Activated gamma-delta T cell (primary cell): ENCODE measurements at places on chromosomes 2 and 18.

GRCh38 chr2:100900156-100900795 is 80.3 kb downstream of the NPAS2 start:
- DNase-seq, result no peak

GRCh38 chr18:13804305-13804704 is 19.6 kb upstream of the MC5R start:
- DNase-seq, result no peak

GRCh38 chr2:8986327-8986976 is 17.0 kb downstream of the MBOAT2 start:
- no peak for DNase-seq

DNA sequence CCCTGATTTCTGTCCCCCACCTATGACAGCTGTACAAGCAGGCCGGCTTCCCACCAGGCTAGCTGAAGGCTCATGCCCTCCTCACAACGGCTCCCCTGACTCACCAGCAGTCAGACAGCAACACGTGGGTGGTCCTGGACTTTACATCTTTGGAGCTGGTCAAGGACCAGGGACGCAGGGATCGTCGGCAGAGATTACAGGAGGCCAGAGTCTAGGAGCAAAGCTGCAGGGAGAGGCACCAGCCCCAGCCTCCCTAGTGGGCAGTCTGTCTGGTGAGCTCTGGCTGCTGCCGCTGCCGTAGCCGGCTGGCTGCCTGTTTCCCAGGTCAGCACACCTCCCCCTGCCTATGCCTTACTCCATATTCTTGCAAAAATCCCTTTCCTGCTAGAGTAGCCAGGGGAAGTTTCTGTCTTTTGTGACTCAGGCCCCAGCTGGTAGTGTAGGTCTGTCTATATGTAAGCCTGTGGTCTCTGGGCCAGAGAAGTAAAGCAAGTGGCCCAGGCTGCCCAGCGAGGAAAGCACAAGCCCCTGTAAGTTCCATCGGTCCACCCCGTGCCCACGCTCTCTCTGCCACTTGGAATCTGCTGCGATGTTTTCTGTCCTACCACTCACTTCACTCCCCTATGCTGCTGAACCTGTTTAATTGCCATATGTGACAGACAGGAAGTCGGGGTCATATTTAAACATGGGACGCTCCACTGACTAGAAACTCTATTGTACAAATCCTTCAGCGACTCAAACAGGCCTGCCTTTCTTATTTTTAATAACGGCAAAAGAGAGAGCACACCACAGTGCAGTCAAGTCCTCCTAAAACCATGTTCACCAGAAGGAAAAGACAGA is 2.4 kb upstream of the ARHGEF4 start:
- no peak for DNase-seq

- DNase-seq, result no peak
These were observed 93.1 kb downstream of the PIK3C3 start for GRCh38 chr18:42048158-42048557.

DNA sequence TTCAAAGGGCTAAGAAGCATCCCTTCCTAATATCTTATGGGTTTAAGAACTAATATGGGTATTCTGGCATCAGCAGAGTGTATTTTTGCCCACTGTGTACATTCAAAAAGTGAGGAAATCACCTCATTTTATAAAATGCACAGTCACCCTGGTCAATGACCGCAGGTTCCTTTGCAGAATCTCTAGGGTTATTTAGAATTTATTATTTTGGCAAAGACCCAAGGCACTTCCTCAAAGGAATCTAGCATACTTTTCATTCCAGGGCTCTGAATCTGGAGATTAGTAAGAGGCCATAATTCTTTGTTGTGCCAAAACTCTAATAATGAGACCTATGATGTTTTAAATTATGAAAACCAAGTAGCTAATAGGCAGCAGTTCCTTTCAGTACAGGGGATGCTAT is 27.2 kb upstream of the CDH2 start:
- DNase-seq, result no peak

DNA sequence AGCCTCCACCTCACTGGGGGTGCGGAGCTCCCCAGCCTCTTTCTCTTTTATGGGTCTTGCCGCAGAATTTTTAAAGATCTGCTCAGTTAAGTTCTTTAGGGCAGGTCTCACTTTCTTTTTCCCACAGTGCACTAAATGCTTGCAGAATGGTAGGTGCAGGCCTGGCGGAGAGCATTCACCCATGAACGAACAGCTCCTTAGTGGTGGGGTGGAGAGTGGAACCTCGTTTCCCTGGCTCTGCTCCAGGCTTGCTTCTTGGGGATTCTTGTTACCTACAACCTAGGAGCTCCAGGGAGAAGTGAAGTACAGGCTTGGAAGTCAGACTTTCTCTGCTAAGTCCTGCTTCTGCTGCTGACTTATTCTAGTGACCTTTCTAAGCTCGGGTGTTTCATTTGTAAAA is 70.3 kb upstream of the PXDN start:
- no peak for DNase-seq

DNA sequence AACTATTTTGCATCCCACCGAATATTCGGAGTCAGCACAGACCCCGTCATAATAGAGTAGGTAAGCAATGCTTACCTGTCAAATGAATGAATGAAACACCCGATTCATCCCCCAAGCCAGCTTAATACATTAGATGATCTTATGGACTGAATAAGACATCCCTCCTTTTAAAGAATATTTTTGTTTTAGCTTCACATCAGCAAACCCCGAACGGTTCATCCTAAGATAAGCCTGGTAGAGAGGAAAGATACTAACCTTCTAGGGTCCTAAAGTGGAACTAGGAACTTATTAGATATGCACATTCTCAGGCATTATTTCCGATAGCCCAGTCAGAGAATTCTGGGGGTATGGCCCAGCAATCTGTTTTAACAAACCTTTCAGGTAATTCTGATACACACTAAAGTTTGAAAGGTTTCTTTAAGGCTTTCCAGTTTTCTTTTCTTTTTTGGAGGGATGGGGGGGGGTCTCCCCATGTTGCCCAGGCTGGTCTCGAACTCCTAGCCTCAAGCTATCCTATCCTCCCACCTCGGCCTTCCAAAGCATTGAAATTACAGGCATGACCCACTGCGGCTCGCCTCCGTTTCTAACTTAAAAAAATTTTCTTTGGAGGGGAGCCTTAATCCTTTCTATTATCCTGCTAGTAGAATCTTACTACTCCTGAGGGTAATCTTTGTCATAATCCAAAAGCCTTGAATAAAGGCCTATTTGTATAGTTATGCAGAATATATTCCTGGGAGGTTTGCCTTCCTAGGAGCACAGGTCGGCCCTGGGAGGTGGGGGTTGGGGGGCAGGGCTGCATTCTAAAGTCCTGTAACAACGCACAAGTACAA is 1.0 kb upstream of the ACTR3 start:
- DNase-seq, result no peak

DNA sequence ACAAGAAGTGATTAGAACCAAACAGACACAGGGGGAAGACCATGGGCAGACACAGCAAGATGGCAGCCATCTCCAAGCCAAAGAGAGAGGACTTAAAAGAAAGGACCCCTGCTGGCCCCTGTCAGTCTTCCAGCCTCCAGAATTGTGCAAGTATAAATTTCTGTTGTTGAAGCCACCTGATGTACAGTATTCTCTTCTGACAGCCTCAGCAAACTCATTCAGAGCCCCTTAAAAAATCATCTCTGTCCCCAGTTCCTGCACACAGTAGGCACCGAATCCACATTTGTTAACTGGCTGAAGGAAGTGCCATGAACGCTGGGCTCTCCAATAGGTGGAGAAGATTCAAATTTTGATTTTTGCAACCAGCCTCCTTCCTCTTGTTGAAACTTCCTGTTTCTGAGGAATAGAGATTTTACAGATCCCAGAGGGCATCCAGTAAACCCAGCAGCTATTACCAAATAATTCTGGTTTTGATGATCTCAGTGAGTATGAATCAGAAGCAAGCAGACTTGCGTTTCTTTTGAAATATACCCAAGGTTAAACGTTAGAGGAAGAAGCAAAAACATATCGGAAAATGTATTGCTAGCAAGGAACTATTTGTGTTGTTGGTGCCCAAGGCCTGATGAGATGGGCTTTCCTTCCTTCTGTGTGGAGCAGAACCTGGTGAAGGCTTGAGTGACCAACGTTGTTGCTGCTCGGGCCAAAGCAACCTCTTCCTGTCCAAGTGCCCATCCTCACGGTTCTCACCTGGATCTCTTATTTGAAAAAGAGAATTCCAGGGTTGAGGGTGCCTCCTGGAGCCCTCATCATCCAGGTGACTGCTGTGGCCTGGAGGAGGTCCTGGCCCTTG is 47.7 kb upstream of the PLB1 start:
- DNase-seq, result no peak

- no peak for DNase-seq
These were observed 19.6 kb upstream of the NDUFV2 start for GRCh38 chr18:9082711-9083510.

GRCh38 chr18:37516361-37516853 is 49.2 kb downstream of the CELF4 start:
- DNase-seq, result no peak

- DNase-seq, result no peak
These were observed 23.6 kb upstream of the NEB start for GRCh38 chr2:151757861-151758260.

- no peak for DNase-seq
These were observed 410.0 kb upstream of the TNP1 start for GRCh38 chr2:217269701-217270484.

GRCh38 chr18:63578357-63578958 is 8.7 kb upstream of the SERPINB13 start:
- DNase-seq, result no peak

DNA sequence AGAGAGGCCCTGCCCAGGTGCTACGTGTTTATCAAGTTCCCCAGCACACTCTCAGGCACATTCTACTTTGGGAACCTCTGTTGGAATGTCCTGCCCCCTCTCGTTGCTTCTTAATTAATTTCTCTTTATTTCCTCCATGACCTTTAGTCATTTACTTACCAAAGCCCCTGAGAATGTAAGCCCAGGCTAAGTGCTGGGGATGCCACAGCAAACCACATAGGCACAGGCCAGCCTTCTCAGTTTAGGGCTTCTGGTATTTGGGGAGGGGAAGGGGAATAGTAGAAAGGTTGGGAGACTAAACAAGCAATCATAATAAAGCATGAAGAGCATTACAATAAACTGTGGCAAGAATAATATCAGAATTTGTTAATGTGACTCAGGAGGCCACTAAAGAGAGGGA is 85.7 kb downstream of the EVA1A start:
- DNase-seq, result no peak

- no peak for DNase-seq
These were observed 162.6 kb upstream of the SIX3 start for GRCh38 chr2:44778671-44779476.

GRCh38 chr2:12300019-12300602 is 416.6 kb upstream of the TRIB2 start:
- DNase-seq, result no peak

GRCh38 chr2:3406501-3406900 is 27.0 kb downstream of the TRAPPC12 start:
- no peak for DNase-seq

GRCh38 chr2:8488001-8488738 is 193.7 kb upstream of the ID2 start:
- DNase-seq, result no peak

DNA sequence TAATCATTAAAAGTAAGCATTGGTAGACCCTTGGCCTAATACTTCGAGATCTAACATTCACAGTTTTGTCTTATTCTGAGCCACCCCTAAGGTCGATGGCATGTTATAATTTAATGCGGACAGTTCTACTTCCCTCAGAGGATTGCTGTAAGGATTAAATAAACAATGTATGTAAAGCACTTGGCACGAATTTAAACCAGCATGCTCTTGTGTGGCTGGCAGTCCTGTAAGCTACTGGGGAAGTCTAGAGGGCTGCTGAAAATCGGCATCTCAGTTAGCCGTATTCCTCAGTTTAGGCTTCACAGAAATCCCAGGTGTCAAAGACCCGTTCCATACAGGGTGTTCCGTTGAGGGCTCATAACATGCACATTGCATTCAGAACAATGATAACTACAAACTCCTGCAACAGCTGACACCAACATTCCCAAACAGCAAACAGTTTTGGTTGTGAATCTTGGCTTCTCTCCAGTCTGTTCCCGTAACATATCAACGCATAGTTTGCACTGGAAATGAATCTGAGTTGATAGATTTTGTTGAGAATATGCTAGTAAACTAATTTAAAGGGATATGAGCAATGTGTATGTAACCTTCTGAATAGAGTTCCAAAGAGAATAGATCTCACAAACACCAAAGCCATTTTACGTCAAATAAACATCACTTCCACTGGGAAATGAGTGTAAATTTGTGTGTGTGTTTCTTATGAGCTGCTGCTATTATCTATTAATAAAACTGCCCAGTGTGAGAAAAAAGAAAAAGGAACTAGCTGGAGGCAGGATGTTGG is 52.2 kb upstream of the ACKR3 start:
- no peak for DNase-seq

DNA sequence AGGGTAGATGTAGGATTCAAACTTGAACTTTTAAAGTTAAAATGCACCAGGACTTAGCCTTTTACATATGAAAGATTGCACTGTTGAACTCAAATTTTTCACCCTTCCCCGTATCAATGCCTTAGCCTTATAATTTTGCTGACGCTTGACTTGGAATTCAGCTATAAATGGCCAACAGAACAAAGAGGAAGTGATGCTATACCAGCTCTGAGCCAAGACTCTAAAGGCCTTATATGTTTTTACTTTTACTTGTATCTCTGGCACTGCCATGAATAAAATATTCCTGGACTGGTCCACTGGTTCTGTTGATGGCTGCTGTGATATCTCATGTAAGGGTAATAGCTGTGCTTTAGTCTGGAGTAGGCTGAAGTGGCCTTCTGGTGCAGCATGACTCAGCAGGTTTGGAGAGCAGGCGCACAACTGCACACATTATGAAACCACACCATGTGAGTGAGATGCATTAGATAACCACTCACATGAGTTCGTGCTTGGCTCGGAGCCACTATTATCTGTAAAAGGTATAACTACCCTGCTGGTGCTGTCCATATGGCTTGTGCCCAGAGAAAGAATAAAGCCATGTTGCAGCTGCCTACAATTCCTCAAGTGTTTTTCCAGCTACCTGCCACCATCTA is 8.4 kb upstream of the IER3IP1 start:
- DNase-seq, result no peak

DNA sequence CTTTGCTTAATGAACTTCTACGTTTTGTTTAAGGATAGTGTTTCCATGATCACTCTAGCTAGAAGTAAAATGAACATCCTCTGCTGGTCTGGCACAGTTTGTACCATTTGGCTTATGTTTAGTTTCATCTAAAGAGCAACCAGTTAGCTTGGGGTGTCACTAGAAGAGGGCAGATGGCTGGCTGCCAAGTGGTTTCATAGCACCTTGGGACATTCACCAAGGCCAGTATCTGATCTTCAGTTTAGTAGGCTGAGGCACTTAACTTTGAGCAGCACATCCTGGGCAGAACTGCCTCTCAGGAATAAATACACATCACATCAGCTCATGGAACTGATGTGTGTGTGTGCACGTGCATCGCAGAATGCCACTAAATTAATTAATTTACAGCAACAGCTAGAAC is 68.4 kb downstream of the NXPH2 start:
- DNase-seq, result no peak

DNA sequence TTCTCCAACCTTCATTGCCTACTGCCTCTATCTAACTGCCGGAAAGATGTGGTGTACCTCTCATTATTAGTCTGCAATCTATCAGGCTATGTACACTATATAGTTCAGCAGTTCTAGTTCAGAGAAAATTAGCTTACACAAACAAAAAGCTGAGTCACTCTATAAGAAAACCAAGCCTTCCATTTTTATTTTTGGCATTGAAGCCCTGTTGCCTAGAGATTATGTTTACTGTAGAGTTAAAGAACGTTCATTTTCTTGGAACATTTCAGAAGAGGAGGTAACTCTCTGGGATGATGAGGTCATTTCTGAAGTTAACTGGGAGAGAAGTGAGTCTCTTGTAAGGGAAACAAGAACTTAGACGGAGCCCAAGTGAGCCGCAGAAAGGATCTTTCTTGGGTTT is 133.5 kb downstream of the FAM124B start:
- no peak for DNase-seq
